ENCODE measurements at places on chromosomes 16 and 17.

GRCh38 chr17:50209472-50210239 is 8.2 kb upstream of the COL1A1 start:
- DNase-seq, result no peak

GRCh38 chr17:60065136-60065535 is 13.6 kb downstream of the HEATR6 start:
- no peak for DNase-seq

- DNase-seq, result no peak
Observed at GRCh38 chr17:909642-910323, 69.8 kb downstream of the NXN start.

DNA sequence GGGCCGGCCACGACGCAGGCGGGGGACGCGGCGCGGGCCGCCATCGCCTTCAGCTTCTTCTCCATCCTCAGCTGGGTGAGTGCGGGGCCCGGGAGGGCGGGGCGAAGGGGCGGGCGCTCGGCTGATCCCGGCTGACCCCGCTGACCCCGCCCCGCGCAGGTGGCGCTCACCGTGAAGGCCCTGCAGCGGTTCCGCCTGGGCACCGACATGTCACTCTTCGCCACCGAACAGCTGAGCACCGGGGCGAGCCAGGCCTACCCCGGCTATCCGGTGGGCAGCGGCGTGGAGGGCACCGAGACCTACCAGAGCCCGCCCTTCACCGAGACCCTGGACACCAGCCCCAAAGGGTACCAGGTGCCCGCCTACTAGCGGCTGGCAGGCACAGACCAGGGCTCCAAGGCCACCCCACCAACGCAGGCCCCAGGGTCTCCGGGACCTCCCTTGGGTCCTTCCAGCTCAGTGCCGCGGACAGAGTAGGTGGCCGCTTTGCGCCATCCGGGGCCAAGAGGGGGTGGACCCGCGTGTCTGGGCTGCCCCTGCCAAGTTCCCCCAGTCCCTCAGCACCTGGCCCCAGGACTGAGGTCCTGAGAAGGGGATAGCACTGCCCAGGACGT is 3.0 kb downstream of the SYNGR3 start:
- DNase-seq, result no peak

GRCh38 chr17:81726004-81726403 is 13.9 kb downstream of the SLC25A10 start:
- no peak for DNase-seq

DNA sequence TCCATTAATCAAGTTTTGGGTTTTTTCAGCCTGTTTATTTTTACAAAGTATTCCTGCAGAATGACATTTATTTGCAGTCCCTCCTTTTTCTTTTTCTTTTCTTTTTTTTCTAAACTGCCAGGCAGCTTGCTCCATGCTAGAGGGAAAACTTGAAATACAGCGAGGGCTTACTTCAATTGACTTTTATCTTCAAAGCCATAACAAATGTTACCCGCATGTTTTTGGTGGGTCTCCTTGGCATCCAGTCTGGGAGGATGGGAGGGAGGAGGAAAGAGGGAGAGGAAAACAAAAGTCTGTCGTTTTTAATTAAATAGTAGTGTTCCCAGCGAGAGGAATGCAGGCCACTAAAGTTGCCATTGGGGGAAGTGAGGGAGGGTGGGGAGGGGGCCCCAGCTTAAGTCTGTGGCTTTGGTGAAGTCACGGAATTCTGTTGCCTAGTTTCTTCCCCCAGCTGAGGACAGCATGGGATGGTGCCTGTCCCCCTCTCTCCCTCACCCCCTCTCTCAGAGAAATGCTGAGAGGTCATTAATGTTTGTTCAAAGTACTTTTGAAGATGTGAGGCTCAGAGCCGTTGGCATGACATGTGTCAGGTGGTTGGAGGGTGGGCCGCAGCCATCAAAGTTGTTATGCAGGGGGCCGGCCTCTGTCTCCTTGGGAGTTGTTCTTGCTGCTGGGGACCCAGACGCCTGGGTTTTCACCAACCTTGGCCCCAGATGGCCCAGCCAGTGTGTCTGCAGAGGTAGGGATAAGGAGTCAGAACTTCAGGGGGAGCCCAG is 2.9 kb downstream of the NKD1 start:
- no peak for DNase-seq

DNA sequence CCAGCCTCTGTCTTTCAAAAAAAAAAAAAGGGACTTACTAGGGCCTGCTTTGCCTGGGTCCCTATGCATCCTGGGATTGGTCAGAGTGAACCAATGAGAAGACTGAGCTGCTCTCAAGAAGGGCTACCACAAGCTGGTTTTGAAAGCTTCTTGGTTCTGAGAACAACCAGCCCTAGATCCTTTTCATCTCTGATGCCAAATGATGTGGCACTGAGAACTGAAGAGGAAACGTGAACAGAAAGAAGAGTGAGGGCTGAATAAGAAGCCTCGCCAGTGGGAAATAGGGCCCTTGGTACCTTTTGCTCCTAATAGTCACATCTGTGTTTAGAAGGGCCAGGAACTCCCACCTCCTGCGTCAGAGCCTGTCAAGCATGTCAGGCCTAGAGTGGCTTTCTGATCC is 10.7 kb downstream of the TACO1 start:
- no peak for DNase-seq

GRCh38 chr16:65012357-65012756 is 109.5 kb downstream of the CDH11 start:
- DNase-seq, result no peak

- DNase-seq, result no peak
Observed at GRCh38 chr17:4598776-4599504, 14.6 kb downstream of the SMTNL2 start.

DNA sequence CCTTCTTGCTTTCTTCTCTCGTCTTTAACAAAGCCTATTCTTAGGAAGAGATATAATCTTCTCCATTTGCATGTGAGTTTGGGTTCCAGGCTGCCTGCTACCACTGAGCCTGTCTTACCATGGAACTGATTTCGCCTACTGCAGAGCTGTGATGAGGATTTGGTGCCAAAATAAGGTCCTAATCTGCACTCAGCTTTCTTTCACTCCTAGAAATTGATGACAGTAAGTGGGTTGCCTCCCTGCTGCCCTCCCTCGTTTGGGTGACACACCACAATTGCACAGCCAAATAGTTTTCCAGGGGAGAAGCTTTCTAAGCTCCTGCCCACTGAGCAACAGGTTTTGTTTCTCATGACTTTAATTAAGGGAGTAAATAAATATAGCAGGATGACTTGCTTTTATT is 25.1 kb upstream of the ASIC2 start:
- no peak for DNase-seq

- no peak for DNase-seq
Observed at GRCh38 chr16:30884760-30885159, 9.1 kb downstream of the BCL7C start.

Data from hematopoietic multipotent progenitor cell treated with erythropoietin and hydrocortisone succinate and interleukin-3 and kit ligand, for 8 days (in vitro differentiated cells).